Heart right ventricle (tissue), 16 donors: ENCODE measurements at places on chromosomes 3 and 15. TPM values are rescaled to one million over a fixed set of nuclear protein-coding genes. Genes with fewer than 3 reads are reported as not detected.

The ITGA11 gene
- 7.9 TPM for total RNA-seq

DNA sequence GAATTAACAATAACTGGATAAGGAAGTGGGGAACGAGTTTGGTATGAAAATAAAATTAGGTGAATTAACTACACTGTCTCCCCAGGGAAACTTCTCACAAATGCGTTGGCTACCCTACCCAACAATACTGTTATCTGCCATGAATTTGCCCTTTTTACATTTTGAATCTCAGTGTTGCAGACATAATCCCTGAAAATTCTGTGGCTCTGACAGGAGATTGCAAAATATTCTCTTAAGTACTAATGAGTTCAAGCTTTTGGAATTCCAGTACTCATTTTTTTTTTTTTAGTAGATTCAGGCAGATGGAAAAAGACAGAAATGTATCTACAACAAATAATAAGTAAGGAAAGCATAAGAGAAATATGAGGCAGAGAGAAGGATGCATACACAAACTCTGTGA is 332.6 kb downstream of the LSAMP start:
- H3K27ac ChIP-seq: no peak overlapping the region
- H3K4me1 ChIP-seq: no peaks in the 10 kb centered on the region
- no peak for DNase-seq
- no peaks in the 10 kb centered on the region for H3K27me3 ChIP-seq

The TMC3 gene
- total RNA-seq: not detected

GRCh38 chr15:69730281-69731080 is 277.9 kb downstream of the RPLP1 start:
- peaks cover 4% of the 10 kb centered on the region for H3K27me3 ChIP-seq
- H3K36me3 ChIP-seq: no peaks in the 10 kb centered on the region
- H3K27ac ChIP-seq: no peak overlapping the region
- H3K4me1 ChIP-seq: no peaks in the 10 kb centered on the region

The TMEM158 gene
- total RNA-seq: 0.98 TPM
